Kidney capillary endothelial cell (primary cell): ENCODE measurements at places on chromosomes 7 and 10.

- DNase-seq: no peak
Observed at GRCh38 chr10:61472090-61472674, 19.0 kb upstream of the TMEM26 start.

- DNase-seq: no peak
Observed at GRCh38 chr7:117017702-117018266, 64.5 kb downstream of the ST7 start.

DNA sequence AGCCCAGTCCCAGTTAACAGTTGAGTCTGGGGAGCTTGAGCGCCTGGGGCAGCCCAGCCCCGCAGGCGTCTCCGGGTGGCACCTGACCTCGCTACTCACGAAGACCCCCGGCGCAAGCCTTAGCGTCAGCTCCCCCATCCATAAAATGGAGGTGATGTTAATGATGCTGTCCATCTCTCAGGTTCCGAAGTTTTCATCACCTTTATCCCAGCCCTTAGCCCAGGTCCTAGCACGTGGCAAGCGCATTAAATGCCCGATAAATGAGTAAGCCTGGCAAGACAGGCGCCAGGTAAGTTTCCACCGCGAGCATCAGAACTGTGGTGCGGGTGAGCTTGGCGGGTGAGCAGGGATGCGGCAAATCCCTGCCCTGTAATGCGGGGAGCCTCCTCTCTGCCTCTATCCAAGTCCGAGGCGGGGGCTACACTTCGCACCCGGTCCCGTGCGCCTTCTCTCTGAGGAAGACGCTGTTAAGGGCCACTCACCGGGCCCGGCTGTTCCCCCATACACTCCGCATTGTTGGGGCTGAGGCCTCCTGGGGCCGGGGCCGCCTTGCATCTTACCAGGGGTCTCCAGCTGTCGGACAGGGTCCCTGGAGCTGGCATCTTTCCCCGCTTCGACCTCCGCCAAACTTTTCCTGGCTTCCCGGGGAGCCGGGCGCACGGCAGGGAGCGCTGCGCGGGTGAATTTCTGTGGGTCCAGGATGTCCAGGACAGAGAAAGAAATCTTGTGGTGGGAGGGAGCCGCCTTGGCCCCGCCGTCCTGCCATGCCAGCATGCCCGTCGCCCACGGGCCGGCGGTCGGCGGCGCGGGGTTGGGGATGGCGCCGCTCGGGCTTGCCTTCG, 444 bp downstream of the NKX1-2 start:
- no peak for DNase-seq

DNA sequence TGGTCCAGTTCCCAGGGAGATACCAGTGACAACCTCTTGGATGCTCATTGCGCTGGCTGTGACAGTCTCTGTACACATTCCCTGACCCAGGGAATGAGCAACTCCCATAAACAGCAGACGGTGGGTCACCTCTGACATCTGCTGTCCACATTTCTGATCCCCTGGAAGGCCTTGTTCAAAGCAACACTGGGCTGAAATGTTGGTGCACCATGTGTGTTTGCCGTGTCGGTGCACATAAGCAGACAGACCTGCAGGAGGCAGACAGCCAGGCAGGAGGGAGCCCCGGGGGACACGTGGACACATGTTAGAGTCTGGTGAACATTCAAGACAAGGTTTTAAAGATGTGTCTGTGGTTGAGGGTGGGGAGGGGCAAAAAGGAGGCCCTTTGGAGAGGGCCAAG, 254.9 kb downstream of the PLXNA4 start:
- no peak for DNase-seq

- no peak for DNase-seq
Observed at GRCh38 chr7:121831351-121831750, 41.6 kb upstream of the PTPRZ1 start.

DNA sequence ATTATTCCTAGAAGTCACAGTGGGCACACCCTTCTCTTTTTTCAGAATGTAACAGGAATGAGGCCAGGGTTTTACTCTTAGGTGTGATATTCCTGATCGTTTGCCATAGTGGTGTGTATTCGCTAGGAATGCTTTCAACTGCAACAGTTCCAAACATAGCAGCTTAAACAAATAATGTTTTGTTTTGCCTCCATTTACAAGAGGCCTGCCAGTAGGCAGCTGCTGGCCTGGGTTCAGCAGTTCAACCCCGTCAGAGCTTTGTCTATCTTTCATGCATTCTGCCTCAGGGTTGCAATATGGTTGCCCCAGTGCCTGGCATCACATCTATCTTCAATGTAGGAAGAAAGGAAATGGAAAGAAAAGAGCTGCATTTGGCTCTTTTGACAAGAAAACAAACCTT, 21.7 kb upstream of the RET start:
- no peak for DNase-seq

DNA sequence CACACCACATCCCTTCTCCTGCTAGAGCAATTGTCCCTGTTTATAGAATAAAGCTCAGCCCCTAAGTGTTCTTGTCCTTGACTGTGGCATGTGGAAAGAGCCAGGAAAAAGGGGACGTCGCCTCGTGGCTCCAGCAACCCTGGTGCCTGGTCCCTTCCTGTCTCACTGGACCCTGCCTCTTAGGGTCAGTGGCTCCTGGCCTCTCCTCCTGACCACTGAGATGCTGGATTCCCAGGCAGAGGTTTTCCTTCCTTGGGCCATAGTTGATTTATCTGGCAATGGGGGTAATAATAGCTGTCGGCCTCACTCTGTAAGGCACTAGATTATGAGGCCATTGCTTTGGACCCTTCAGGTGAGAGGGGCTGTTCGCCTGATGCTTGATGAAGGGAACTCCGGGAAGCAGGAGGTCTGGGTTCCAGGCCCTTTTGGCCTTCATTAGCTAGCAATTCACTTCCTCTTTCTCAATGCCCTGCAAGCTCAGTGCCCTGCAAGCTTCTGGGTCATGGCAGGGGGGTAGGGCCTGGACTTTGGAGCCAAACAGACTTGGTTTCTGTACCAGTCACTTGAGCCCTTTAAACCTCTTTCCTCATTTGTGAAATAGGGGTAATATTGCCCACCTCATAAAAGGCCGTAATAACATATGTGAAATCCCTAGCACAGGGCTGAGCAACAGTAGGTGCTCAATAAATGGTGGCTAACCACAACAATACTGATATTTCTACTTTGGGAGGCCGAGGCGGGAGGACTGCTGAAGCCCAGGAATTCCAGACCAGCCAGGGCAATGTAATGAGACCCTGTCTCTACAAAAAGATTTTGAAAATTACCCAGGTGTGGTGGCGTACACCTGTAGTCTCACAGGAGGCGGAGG, 1.1 kb downstream of the ASL start:
- DNase-seq: no peak

- no peak for DNase-seq
Observed at GRCh38 chr7:82715344-82715743, 271.8 kb upstream of the CACNA2D1 start.

GRCh38 chr10:62972103-62972502, 155.9 kb upstream of the EGR2 start:
- no peak for DNase-seq

DNA sequence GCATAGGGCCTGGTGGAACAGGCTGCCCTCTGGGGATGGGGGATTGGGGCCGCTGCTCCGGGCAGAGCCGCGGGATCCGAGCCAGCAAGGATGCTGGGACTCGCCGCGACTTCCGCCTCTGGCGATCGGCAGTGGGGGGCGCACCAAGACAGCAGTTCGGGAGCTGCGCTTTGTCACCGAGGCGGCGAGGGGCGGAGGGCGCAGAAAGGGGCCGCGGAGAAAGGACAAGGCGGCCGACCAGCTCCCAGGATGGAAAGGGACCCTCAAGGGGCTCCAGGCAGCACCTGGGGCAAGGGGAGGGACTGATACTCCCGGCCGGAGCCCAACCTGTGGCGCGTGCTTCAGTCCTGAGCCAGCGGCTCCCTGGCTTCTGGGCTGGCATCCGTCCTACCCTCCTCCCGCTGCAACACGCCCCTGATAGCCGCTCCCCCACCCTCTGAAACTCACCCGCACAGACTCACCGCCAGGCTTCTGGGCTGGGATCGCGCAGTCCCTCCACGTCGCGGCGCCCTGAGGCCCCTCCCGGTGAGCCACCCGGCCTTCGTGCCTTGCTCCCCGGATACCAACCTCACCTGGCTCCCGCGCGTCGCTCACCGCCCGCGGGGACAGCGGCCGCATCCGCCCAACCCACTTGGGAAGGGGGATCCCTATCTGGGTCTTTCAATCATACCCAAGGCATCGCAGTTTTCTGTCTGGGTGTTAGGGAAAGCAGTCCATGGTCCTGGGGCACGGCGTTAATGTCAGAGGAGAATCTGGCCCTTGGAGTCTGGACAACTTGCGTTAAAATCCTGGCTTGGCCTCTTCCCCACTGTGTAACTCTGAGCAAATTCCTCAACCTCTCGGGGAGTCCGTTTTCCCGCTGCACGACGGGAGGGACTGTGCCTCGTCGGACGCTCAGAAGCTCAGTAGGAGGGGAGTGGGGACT, 7.0 kb upstream of the EVX1 start:
- DNase-seq: no peak

DNA sequence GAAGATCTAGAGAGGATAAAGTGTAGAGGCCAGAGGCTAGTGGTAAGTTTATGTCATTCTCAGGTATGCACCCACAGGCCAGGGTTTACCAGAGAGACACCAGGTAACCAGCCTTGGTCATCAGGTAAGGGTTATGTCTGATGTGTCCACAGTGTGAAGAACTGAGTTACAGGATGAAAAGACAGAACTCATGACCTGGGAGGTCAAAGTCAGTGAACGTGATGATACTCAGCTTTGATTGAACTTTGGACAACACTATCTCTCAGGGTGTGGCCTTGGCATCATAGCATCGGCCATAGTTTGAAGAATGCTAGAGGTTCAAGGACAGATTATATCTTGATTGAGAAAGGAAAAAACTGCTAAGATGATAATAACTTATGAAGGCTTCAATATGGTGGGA, 37.5 kb downstream of the MGAM start:
- DNase-seq: no peak

GRCh38 chr7:156612930-156613329, 27.6 kb upstream of the RNF32 start:
- no peak for DNase-seq

DNA sequence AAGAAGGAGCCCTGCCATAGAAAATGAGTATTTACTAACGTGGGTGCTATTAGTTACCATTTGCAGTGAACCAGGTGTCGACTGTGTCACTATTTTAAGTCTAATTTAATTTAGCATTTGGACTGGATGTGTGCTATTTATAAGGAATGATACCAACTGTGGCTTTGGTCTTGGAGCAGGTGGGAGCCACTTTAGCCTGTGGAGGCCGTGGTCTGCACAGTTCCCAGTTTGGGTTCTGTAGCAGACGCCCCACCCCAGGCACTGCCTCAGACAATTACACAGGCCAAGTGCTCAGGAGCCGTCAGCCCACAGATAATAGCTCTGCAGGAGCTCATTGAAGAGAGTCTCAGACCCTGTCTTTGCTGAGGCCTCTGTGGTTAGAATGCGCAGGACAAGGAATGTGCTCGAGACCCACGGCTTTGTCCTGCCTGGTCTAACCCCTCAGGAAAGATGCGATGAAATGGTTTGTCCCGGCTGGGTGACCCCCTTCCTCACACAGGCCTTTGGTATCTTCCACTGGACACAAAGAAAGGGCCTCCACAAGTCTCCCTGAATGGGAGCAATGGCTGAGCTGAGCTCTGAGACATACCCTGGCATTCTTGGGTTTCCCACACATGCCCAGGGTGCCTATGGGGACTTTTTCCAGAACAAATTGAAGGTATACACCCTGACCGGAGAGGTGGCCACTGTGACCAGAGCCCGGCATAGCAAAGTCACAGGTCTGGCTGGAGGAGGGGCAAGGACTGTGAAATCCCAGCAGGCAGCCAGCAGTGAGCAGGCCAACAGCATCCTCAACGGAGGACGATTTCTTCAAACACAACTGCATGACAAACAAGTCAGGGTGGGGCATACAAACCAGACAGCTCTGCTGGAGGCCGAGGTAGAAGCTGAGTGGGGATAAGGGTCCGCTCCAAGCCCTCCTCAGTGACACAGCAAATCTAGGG, 251.2 kb downstream of the ARHGAP12 start:
- no peak for DNase-seq

GRCh38 chr7:106269254-106269961, 15.4 kb downstream of the NAMPT start:
- DNase-seq: no peak

DNA sequence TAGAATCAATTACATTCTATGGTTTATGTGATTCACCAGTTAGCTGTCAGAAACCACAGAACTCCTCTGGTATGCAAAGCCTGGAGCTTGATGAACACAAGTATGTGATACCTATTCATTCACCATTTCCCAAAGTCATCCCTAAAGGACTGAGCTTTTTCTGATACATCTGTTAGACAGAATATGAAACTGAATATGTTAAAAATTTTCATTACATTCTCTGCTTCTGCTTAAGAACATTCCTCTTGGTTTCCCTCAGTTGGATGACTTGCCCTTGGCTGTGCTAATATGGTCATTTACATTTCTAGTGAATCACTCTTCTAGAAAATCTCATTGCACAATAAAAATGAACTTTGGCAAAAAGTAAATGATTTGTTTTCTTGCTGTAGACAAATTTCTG, 10.8 kb upstream of the PON1 start:
- DNase-seq: no peak

- peak; percentile 33 for DNase-seq
Observed at GRCh38 chr10:22252224-22252800, 34.5 kb upstream of the EBLN1 start.

GRCh38 chr10:84348860-84349259, 20.5 kb downstream of the CCSER2 start:
- peak; percentile 72 for DNase-seq

GRCh38 chr7:17325364-17325763, 26.9 kb downstream of the AHR start:
- DNase-seq: no peak

- no peak for DNase-seq
Observed at GRCh38 chr7:117941138-117941810, 68.0 kb upstream of the CTTNBP2 start.

DNA sequence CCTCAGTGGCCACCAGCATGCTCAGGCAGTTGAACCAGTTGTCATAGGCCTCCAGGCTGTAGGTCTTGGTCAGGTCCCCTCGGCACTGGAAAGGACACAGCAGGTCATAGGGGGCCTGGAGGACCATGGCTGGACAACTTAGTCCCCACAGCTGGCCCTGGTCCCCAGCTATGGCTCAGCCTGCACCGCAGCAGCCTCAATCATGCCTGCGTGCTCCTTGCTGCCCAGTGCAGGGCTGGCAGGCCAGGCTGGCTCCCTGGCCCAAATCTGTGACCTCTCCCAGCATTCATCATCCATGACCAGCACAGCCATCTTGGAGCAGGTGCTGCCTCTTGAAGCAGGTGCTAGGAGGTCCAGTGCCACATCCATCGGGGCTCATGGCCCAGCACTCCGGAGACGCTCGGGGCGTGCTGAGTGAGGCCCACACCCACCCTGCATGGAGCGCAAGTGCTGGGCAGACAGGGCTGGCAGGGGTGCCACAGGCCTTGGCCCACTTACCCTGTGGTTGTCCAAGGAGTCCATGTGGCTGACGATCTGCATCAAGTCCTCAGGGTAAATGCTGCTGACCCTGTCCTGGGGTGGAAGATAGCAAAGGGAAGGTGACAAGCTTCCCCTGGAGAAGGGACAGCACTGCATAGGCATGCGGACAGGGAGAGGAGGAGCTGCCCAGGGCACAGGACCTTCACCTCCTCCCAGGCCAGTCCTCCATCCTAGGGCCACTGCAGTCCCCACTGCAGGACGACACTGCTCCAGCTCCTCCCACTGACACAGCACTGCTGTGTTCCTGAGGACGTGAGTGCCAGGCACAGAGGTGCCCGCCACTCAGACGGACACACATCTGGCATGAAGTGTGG, 61.7 kb downstream of the CSGALNACT2 start:
- no peak for DNase-seq
